Aorta (tissue), 5 donors: ENCODE measurements at places on chromosomes 11 and 22. TPM values are rescaled to one million over a fixed set of nuclear protein-coding genes. Genes with fewer than 3 reads are reported as not detected.

GRCh38 chr11:62193952-62194351, 3.9 kb downstream of the SCGB1D1 start:
- no peak for DNase-seq

DNA sequence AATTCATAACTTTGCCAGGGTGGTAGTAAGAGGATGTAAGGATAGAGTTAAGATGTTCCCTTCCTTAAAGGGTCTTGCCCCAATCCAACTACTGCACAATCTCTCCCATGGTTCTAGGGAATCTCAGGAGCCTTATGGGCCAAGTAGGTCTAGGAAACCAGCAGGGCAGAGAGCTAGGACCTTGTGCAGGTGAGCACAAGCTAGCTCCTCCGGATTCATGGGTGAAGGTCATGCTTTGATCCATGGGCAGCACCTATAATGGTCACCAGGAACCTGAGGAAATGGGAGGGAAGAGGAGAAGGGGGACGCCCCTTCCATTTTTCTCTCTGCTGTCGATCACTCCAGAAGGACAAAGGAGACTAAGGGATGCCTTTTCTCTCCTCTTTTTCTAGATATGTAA, 16.8 kb downstream of the KCNJ11 start:
- no peak for DNase-seq

PYGM gene
- 12.9 TPM for total RNA-seq

DNA sequence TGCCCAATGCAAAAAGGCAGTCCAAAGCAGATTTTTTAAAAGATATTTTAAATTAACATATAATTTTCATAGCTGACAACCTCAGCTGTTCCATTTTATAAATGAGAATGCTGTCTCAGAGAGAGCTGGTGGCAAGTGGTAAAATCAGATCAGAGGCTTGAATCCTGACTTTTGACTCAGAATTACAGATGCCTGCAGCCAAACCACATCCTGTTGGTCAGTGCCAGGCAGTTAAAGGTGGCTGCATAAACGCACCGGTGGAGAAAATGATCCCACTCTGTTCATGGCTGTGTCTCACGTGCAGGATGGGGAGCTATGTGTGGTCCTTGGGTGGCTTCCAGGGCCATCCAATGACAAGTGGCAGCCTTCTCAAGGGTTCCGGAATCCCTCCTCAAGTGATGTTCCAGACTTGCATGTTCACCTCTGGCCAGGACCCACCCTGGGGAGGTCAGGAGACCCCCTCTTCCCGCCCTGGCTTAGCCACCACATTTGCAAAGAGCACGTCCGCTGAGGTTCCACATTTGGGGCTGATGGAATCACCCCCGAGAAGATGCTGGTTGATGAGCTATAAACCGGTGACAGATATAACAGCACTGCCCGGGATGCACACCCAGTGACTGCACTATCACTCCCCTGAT, 155.5 kb downstream of the SHANK2 start:
- no peak for DNase-seq

DNA sequence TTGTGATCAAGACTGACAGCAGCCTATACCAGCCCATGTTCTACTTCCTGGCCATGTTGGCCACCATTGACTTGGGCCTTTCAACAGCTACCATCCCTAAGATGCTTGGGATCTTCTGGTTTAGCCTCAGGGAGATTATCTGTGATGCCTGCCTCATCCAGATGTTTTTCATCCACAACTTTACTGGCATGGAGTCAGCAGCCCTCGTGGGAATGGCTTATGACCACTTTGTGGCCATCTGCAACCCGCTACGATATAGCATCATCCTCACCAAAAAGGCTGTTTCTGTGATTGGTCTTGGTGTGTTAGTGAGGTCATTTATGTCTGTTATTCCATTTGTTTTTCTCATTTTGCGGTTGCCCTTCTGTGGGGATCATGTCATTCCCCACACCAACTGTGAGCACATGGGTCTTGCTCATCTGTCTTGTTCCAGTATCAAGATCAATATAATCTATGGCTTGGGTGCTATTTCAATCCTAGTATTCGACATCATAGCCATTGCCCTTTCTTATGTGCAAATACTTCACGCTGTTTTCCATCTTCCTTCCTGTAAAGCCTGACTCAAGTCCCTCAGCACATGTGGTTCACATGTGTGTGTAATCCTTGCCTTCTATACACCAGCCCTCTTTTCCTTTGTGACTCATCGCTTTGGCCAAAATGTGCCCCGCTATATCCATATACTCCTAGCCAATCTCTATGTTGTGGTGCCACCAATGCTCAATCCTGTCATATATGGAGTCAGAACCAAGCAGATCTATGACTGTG, 23.6 kb downstream of the OR52E1 start:
- no peak for DNase-seq

GRCh38 chr11:10540546-10540914, 457 bp downstream of the RNF141 start:
- no peak for DNase-seq

MIAT gene
- 5.0 TPM for total RNA-seq

SLC22A25 gene
- total RNA-seq = not detected

GRCh38 chr22:50477923-50478322, 3.1 kb upstream of the SBF1 start:
- no peak for DNase-seq

GRCh38 chr11:5736396-5736795, at the start of gene OR56B1:
OR56B1 (plus strand) TSS chr11:5736448; CDS start chr11:5736517, 69 bp downstream.
- no peak for DNase-seq

GRCh38 chr11:47413908-47414684, 5.7 kb downstream of the SLC39A13 start:
- no peak for DNase-seq

ART5 gene
- total RNA-seq = not detected

DNA sequence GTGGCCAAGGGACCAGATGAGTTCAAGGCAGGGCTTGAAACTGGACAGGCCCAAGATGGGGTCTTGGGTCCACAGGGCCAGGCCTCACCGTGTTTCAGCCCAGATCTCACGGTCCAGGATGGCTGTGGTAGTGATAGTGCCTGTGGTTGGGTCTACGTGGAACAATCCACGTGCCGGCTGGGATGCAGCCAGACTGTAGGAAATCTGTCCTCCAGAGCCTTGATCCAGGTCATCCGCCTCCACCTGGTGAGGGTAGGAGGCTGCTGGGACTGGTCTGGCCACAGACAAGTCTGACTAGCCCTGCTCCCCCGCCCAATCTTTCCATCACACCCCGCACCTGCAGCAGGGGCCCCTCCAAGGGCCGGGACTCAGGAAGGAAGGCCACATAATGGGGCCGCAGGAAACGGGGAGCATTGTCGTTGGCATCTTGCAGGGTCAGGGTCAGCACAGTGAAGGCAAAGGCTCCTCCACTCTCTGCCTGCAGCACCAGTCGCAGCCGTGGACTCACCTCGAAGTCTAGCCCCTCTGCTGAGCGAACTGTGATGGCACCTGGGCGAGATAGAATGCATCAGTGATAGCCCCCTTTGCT, 6.7 kb upstream of the TPP1 start:
- DNase-seq = peak; percentile 37

KRTAP5-9 gene
- not detected for total RNA-seq

- DNase-seq = no peak
Observed at GRCh38 chr11:67254798-67255197, 11.5 kb upstream of the GRK2 start.

MMP27 gene
- total RNA-seq = not detected

- no peak for DNase-seq
Observed at GRCh38 chr22:47100646-47101200, 338.3 kb downstream of the TBC1D22A start.

DNA sequence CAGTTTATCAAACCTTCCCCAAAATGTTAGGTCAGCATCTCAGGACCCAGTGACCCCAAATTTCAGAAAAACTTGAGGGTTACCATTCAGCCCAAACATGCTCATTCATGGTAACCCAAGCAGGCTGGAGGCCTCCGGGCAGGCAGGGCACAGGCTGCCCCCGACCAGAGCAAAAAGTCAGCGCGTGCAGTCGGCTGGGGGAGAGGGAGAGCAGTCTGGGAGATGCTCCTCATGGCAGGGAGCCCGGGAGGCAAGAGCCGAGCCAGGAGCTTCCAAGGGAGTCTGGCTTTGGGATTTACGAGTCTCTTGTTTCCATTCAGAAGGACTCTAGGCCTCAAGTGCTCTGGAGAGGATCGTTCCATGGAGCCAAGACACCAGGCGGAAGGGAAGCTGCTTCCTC, 45.7 kb downstream of the RPUSD4 start:
- peak; percentile 70 for DNase-seq

OOSP4A gene
- not detected for total RNA-seq

HTR3A gene
- not detected for total RNA-seq

PATZ1 gene
- total RNA-seq = 14.1 TPM

MAJIN gene
- total RNA-seq = not detected

- no peak for DNase-seq
Observed at GRCh38 chr11:22633354-22633902, 7.8 kb upstream of the FANCF start.
